Activated naive CD8-positive, alpha-beta T cell treated with anti-CD3 and anti-CD28 coated beads for 36 hours (primary cell): ENCODE measurements at places on chromosomes 4 and X.

DNA sequence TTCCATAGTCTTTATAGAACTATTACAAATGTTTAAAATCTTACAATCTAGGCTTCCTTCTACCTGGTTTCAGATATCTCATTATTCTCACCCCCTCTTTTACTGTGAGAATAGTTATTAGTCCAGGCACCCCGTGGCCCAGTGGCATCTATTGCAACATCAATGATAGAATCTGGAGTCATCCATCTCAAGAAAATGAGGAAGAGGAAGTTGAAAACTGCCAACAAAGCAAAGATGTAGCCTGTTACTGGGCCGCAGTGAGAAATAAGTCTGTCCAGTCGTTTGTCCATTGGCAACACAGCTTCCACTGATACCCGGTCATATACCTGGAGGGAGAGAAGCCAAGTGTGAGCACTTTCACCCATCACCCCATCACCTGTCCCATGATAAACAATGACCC is 6.0 kb upstream of the ASB11 start:
- DNase-seq = no peak
- H3K36me3 ChIP-seq = peaks cover 12% of the 10 kb centered on the region
- H3K4me3 ChIP-seq = no peak overlapping the region
- no peaks in the 10 kb centered on the region for H3K27me3 ChIP-seq

DNA sequence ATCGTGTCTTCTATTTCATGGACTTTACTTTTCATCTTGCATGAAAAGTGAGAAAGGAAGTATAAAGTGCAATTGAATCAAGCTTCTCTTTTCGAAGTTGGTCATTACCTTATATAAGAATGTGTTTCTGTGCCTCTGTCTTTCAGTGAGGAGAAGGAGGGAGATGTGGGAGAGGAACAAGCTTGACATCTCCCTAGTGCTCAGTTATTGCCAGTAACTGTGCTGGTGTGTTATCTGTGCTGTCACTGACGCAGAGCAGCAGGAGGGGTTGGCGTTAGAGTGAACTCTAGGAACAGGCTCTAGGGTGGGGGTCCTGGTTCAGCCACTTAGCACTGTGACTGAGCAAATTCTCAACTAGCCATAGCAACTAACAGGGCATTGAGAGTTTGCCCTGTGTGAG is 34.0 kb upstream of the TBC1D9 start:
- no peaks in the 10 kb centered on the region for H3K36me3 ChIP-seq
- DNase-seq = no peak
- H3K27me3 ChIP-seq = peaks cover 6% of the 10 kb centered on the region

DNA sequence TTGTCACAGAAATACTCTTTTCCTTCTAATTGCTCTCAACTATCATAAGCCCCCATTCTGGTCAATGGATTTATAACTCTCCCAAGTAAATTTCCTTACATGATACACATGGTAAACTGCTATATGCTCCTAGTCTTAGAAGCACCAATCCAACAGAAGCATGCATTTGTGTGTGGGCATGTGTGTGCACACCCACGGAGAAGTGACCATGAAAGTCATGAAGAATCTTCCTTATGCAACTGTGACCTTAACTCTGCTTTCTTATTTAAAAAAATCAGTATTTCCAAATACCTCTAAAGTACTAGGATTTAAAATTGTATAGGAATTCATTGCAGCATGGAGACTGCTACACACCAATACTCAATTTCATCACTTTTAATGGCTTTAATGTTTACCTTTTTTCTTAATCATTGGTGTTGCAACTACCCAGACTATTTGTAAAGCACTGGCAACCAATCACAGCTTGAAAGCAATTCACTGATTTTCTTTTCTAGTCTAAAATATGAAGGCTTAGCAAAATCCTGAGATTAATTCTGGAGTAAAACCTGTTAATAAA is 47.6 kb downstream of the MAML3 start:
- no peak for DNase-seq

- peaks cover 4% of the 10 kb centered on the region for H3K27me3 ChIP-seq
- H3K4me1 ChIP-seq = peaks cover 8% of the 10 kb centered on the region
- DNase-seq = no peak
- H3K27ac ChIP-seq = peak overlapping the region; percentile 74
Observed at GRCh38 chrX:101386542-101386885, 523 bp upstream of the BTK start.

GRCh38 chr4:145830699-145831098 is 107.9 kb downstream of the ZNF827 start:
- peak overlapping the region; percentile 74 for H3K27ac ChIP-seq
- H3K4me3 ChIP-seq = no peak overlapping the region
- no peak for DNase-seq

DNA sequence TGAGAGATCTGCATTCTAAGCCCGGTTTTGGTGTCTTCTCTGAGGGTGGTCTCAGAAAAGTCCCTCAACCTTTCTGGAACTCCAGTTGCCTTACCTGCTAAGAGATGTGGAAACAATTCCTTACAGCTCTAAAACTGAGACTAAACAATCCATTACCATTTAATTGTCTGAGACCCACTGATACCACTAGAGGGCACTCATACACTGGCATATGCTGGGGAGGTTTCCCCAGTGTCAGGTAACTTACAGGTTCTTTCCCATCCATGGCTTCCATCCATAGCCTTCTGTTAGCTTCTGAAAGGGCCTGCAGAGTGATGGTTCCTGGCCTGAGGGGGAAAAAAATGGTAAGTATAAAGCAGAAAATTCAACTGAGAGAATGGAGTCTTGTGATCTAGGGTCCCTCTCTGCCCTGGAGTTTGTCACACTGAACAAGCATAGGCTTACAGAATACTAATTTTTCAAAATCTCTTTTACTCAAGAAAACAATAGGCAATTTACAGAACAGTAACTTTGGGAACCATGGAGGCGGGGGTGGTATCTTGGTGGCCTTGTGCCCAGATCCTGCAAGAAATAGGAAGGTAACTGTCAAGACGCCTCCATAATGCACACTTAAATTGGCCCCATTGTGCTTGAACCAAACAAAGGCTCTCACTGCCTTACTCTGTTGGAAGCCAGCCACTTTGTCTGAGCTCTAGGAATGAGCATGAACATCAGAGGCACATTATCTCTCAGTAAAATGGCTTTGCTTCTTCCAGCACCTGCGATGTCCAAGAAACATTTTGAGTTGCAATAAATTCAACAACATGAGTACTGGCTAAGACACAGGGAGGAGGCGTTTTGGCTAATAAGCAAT is 236.1 kb downstream of the OPHN1 start:
- peaks cover 5% of the 10 kb centered on the region for H3K27me3 ChIP-seq
- no peak overlapping the region for H3K4me3 ChIP-seq
- peak; percentile 5 for DNase-seq
- no peaks in the 10 kb centered on the region for H3K36me3 ChIP-seq

DNA sequence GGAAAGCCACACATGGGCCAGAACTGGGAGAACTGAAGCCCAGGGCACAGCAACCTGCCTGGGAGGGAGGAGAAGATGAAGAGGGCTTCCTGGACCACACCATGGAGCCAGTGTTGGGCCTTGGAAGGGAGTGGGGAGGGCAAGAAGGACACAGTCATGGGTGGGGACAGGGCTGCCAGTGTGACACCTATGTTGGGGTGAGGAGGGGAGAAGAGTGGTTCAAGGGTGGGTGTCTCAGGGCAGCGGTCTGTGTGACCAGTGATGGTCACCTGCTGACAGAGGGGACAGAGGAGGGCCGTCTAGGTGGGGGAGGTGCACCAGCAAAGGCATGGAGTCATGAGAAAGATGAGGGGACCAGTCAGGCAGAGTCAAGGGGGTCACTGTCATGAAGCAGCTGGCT is 13.8 kb downstream of the MAGED2 start:
- H3K36me3 ChIP-seq = peaks cover 1% of the 10 kb centered on the region
- no peak for DNase-seq
- H3K27me3 ChIP-seq = no peaks in the 10 kb centered on the region

- no peaks in the 10 kb centered on the region for H3K27me3 ChIP-seq
- H3K4me3 ChIP-seq = no peak overlapping the region
- no peak overlapping the region for H3K27ac ChIP-seq
- no peak for DNase-seq
Observed at GRCh38 chrX:144722307-144722706, 525.0 kb upstream of the SPANXN1 start.

- no peaks in the 10 kb centered on the region for H3K36me3 ChIP-seq
- no peak overlapping the region for H3K27ac ChIP-seq
- H3K27me3 ChIP-seq = no peaks in the 10 kb centered on the region
- H3K4me1 ChIP-seq = peaks cover 7% of the 10 kb centered on the region
Observed at GRCh38 chrX:39574178-39574577, 523.6 kb downstream of the BCOR start.

- peaks cover 7% of the 10 kb centered on the region for H3K36me3 ChIP-seq
- no peaks in the 10 kb centered on the region for H3K27me3 ChIP-seq
- no peak for DNase-seq
- no peak overlapping the region for H3K4me3 ChIP-seq
Observed at GRCh38 chr4:145709843-145710242, 29.9 kb downstream of the C4orf51 start.

DNA sequence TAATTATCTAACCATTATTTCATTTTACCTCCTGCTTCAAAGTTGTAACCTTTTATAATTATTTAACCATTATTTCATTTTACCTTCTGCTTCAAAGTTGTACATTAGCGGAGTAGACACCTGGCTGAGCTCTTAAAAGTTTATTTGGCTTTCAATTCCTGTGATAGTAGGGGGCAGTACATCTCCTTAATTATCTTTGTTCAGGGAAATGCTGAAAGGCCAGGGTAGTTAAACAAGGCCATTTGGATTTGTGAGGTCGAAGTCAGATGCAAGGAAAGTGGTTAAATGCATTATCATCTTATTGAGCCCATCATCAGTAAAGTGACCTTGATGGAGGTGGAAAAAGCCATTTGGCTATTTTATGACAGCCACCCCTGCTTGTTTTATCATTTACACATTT is 210.6 kb downstream of the TENM3 start:
- no peaks in the 10 kb centered on the region for H3K36me3 ChIP-seq
- H3K4me1 ChIP-seq = peaks cover 13% of the 10 kb centered on the region
- peaks cover 71% of the 10 kb centered on the region for H3K27me3 ChIP-seq
- no peak overlapping the region for H3K27ac ChIP-seq

- no peaks in the 10 kb centered on the region for H3K27me3 ChIP-seq
- H3K4me1 ChIP-seq = peaks cover 2% of the 10 kb centered on the region
- peaks cover 10% of the 10 kb centered on the region for H3K36me3 ChIP-seq
Observed at GRCh38 chrX:130771230-130771629, 131.8 kb downstream of the ENOX2 start.

DNA sequence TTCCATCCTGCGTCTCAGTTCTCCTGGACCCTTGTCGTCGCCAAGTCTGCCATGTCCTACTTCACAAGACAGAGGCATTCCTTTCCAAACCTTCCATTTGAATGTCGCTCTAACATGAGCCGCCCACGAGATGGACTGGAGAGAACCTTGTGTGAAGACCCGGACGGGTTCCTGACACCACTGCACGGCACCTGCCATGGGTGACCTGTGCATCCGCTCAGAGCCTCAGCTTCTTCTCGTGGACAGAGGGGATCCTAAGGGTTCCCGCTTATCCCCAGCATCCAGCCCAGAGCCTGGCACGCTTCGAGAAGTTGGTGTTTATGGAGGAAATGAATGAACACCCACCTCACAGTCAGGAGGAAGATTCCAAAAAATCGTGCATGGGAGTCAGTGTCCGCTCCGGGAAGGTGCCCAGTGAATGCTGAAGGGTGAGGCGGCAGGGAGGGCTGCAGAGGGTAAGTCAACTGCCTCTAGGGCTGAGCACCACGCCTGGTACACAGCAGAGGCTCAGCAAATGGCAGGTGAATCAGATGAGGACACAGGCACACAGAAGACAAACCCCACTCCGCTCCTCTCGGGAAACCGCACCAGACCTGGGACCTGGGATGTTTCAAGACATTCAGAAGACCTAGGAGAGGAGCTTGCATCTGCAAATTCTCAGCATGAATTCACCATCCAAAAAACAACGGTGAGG is 52.6 kb downstream of the WFS1 start:
- H3K27ac ChIP-seq = no peak overlapping the region
- H3K36me3 ChIP-seq = no peaks in the 10 kb centered on the region
- H3K4me1 ChIP-seq = no peaks in the 10 kb centered on the region
- no peak for DNase-seq
- peaks cover 33% of the 10 kb centered on the region for H3K27me3 ChIP-seq

- no peak overlapping the region for H3K4me3 ChIP-seq
- H3K27ac ChIP-seq = no peak overlapping the region
- H3K27me3 ChIP-seq = no peaks in the 10 kb centered on the region
- no peaks in the 10 kb centered on the region for H3K4me1 ChIP-seq
- no peak for DNase-seq
Observed at GRCh38 chrX:119529345-119530276, 35.6 kb downstream of the STEEP1 start.

GRCh38 chr4:123379392-123379791 is 17.2 kb upstream of the SPRY1 start:
- no peaks in the 10 kb centered on the region for H3K27me3 ChIP-seq
- no peak overlapping the region for H3K27ac ChIP-seq
- peaks cover 1% of the 10 kb centered on the region for H3K36me3 ChIP-seq
- DNase-seq = no peak
- no peaks in the 10 kb centered on the region for H3K4me1 ChIP-seq

GRCh38 chr4:56183344-56183959 is 203.8 kb downstream of the AASDH start:
- H3K27ac ChIP-seq = no peak overlapping the region
- peaks cover 15% of the 10 kb centered on the region for H3K27me3 ChIP-seq
- H3K4me1 ChIP-seq = peaks cover 5% of the 10 kb centered on the region
- no peak for DNase-seq
- no peak overlapping the region for H3K4me3 ChIP-seq

- DNase-seq = no peak
- peak overlapping the region; percentile 72 for H3K27ac ChIP-seq
- no peak overlapping the region for H3K4me3 ChIP-seq
- peaks cover 5% of the 10 kb centered on the region for H3K36me3 ChIP-seq
- no peaks in the 10 kb centered on the region for H3K27me3 ChIP-seq
Observed at GRCh38 chrX:13256603-13257002, 63.2 kb downstream of the ATXN3L start.

DNA sequence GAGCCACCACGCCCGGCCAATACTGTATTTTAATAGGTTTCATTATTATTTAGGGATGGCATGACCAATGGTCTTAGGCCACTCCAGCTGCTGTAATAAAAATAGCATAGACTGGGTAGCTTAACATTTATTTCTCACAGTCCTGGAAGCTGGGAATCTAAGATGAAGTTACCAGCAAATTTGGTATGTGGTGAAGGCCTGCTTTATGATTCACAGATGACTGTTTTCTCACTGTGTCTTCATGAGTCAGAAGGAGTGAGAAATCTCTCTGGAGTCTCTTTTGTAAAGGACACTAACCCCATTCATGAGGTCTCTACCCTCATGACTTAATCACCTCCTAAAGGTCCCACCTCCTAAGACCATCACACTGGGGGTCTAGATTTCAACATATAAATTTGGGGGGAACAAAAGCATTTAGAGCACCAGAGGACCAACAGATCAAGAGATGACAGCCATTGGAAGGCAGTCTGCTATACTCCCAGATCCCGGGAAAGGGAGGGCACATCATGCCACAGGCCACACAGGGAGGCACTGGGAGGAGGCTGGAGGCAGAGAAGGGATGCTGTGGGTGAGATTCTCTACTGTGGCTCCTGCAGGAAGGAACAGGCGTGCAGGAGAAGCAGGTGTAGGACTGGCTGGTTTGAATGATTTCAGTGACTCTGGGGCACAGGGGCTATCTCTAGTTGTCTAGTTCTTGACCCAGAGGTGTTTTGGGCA is 335.8 kb upstream of the SFRP2 start:
- H3K4me1 ChIP-seq = no peaks in the 10 kb centered on the region
- H3K27me3 ChIP-seq = peaks cover 30% of the 10 kb centered on the region
- no peak overlapping the region for H3K27ac ChIP-seq
- H3K4me3 ChIP-seq = no peak overlapping the region
- H3K36me3 ChIP-seq = no peaks in the 10 kb centered on the region
- DNase-seq = no peak

- H3K27me3 ChIP-seq = peaks cover 6% of the 10 kb centered on the region
- H3K27ac ChIP-seq = no peak overlapping the region
- no peak overlapping the region for H3K4me3 ChIP-seq
- no peak for DNase-seq
Observed at GRCh38 chrX:69125094-69125493, 40.2 kb downstream of the PJA1 start.
